ENCODE measurements at places on chromosomes 2 and 18.

GRCh38 chr2:231923951-231924888, 2.0 kb downstream of the NPPC start:
- no peak for DNase-seq

GRCh38 chr18:59460072-59460420, 101.0 kb upstream of the LMAN1 start:
- no peak for DNase-seq

GRCh38 chr2:128343459-128343858, 24.8 kb upstream of the HS6ST1 start:
- DNase-seq, result no peak

GRCh38 chr2:176652300-176653182, 383.3 kb downstream of the MTX2 start:
- DNase-seq, result no peak

GRCh38 chr2:237214030-237214675, 128.5 kb downstream of the COPS8 start:
- no peak for DNase-seq

GRCh38 chr2:73841912-73842738, 13.4 kb downstream of the STAMBP start:
- DNase-seq, result no peak

DNA sequence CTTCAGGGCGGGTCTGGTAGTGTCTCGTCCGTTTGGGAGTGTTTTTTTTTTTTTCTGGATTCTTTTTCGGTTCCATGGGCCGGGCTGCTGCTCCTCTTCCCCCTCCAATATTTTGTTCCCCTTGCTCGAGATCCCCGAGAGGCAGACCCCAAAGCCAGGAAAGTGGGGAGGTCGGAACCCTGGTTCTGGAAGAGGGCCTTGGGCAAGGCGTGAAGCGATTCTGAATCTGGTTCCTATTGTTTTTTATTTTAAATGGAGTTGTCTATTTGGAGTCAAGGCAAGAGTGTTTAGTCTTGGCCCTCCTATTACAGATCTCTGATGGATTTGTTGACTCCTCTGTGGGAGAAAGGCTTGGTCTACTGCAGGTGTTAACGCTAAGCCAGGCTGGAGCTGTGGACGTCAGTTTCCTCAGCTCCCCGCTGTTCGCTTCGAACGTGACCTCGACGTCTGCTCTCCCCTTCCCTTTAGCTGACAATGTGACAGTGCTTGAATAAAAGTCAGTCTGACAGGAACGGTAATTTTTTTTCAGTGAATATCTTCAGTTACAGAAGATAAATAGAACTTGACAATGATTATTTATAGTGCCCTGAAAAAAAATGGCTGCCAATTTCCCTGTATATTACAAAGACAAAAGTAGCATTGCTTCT, 683 bp upstream of the DNAJC27 start:
- DNase-seq, result peak; percentile 15

DNA sequence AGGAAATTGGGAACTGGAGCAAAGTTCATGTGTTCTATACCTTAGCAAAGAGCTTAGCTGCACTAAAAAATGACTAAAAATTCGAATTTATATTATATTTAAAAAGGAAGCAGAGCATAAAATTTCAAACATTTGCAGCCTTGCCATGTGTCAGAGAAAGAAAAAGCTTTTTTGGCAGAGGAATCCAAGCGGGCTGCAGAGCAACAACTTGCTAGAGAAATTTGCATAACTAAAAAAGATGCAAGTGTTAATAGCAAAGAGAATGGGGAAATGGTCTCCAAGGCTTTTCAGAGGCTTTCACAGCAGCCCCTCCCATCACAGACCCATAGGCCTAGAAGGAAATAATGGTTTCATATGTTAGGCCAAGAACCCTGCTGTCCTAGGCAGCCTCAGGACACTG, 1315.9 kb downstream of the DSC3 start:
- DNase-seq, result no peak

DNA sequence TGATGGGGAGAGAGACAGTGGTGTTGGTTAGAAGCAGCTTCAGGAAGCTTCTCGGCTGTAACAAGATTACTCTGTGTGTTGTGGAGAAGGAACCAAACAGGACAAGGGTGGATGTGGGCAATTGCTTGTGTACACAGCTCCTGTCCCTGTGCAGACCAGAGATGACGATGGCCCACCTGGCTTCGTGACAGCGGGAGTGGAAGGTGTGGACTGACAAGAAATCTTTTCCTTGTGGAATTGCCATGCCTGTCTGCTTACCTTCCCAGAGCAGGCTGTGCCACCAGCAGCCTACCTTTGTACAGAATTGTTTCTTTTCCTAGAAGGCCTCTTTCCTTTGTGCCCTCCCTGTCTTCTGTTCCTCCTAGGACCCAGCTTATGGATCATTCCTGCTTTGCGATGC, 93.8 kb downstream of the ITGB1BP1 start:
- DNase-seq, result no peak

DNA sequence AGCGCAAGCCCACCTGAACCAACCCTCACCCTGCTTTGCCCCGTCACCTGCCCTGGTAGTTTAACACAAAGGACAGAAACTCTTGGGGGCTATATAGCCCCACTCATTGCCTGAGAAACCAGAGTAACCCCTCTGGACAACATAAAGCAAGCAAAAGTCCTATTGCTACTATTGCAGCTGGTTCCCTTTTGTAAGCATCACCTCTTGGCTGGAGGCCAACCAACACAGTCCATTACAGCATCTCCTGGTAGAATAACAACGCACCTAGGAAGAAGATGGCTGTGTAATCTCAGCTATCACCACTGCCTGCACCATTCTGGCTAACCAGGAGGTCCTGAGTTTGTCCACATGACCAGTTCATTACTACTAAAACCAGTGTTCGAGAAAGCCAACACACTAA, 36.4 kb downstream of the FLACC1 start:
- no peak for DNase-seq

DNA sequence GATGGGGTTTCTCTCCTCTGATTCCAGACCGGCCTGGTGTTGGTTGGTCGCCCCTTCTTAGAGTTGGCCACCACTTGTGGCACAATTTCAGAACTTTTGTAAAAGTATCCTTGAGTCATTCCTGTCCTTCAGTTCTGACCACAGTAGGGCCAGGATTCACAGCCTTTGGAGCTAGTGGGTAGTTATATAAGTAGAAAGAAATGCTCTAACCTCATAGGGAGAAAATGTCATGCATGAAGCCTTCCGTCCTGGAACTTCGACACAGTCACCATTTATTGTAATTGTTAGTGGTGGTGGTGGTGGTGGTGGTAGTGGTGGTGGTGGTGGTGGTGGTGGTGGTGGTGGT, 65.4 kb downstream of the EPAS1 start:
- DNase-seq, result no peak

DNA sequence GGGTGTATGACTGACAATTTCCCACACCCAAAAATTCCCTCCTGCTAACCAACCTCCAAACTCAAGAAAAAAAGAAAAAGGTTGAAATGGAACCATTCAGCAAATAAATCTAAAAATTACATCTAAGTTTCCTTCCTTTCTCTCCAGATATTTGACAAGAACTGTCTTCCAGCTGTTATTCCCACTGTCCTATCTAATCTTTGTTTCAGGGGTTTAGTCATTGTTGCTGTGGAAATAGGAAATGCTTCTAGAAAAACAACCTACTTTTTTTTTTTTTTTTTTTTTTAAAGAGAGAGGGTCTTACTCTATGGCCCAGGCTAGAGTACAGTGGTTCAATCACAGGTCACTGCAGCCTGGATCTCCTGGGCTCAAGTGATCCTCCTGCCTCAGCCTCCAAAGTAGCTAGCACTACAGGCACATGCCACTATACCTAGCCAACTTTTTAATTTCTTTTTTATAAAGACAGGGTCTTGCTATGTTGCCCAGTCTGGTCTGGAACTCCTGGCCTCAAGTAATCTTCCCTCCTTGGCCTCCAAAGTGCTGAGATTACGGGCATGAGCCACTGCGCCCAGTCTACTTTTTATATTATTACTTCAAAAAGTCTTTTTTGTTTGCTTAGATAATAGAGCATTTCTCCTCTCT, 88.1 kb downstream of the ITSN2 start:
- no peak for DNase-seq

GRCh38 chr18:49843778-49844625, 30.7 kb upstream of the ACAA2 start:
- no peak for DNase-seq

- DNase-seq, result no peak
Observed at GRCh38 chr2:217065695-217066405, 206.0 kb upstream of the TNP1 start.

DNA sequence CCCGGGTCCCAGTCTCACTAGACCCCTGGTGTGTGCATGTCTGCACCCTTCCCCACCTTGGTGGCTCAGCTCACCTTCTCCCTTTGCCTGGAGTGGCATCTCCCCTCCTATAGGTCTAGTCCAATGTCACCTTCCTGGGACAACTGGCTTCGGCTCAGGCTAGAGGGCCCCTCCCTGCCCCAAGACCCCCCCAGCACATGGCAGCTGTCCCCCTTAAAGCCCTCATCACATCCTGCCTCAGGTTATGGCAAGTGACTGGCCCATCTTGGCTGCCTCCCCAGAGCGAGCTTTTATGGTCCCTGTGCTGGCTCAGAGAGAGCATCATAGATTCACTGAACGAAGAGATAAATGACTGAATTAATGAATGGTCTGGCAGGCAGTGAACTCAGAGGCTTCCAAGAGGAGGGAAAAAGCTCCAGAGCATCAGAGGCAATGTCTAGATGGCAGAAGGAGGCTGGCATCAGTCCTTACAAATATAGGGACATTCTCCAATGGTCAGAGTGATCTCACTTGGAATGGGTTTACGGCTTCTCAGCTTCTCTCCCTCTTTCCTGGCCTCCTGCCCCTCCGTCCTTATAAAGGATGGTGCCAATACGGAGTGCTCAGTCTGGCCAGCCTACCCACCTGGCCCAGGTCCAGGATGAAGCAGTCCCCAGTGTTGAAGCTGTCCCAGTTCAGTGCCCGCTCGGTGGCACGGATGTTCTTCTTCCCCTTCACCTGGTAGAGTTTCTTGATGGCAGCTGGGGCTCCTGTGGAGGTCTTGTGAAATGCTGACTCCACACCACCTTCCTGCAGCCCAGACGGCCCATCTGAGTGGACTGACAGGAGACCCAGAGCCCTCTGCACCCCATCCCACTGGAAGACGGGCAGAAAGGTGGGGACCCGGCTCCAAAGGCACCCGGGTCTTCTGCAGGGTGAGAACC, 9.4 kb downstream of the CAPG start:
- DNase-seq, result no peak

DNA sequence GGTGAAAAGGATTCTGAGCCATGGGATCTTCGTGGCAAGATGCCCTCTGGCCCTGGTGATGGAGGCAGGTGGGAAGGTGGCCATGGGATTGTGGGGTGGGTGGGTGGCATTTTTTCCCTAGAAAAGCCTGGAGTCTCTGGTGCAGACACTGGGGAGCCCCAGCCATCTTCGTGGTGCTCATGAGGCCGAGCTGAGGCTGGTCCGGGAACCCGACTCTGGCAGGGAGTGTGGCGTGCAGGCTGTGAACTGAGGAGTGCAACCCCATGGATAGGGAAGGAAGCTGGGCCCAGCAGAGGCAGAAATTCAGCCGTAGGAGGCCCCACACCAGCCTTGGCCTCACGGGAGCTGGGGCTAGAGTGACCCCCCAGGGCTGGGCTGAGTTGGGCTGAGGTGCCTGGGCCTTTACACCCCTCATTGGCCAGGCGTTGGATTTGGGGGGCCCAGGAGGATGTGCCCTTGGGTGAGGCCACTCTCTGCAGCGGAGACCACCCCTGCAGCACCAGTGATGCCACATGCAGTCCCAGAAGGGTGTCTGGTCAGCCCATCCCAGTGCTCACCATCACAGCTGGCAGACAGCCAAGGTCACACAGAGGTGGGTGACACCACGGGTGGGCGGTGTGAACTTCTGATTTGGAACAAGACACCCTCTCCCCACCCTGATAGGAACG, 115.6 kb upstream of the HDAC4 start:
- DNase-seq, result no peak

DNA sequence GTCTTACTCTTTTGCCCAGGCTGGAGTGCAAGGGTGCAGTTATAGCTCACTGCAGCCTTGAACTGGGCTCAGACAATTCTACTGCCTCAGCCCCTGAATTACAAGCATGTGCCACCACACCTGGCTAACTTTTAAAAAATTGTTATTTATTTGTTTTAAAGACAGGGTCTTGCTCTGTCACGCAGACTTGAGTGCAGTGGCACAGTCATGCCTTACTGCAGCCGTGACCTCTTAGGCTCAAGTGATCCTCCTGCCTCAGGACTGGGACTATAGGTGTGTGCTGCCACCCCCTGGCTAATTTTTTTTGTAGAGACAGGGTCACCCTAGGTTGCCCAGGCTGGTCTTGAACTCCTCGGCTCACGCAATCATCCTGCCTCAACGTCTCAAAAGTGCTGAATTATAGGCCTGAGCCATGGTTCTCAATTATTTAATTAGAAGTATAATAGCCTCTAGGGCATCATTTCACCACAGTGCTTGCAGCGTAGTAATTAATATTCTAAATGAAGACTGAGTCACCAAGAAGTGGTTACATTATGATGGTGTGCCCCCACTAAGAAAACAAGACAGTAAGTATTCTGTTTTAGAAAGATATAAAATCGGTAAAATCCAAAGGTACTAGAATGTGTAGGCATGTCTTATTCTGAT, 69.6 kb downstream of the EML4 start:
- no peak for DNase-seq

GRCh38 chr18:14075196-14075595, 57.0 kb downstream of the ZNF519 start:
- no peak for DNase-seq

DNA sequence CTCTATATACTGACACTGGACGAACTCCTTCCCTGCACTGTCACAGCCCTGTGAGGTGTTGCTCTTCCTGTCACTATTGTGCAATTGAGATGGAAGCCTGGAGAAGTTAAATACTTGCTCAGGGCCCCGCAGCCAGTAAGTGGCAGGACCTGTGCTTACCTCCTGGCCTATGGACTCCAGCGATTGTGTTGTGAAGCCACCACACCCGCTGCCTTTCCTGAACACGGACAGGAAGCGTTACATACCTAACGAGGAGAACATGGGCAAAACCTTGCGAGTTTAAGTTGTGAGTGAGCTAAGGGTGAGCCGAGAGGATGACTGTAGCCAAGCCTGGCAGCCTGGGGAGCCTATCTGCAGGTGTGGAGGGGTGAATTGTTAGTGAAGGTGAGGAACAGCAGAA, 26.1 kb downstream of the RAB31 start:
- DNase-seq, result no peak
